ENCODE measurements at places on chromosomes 1 and 21. TPM values are rescaled to one million over a fixed set of nuclear protein-coding genes. Genes with fewer than 3 reads are reported as not detected.
A peak's percentile ranks its signal among the peaks of the same experiment; 100 is the strongest.

- DNase-seq, result no peak
Measured at GRCh38 chr1:196910215-196910614, 22.4 kb downstream of the CFHR4 start.

- DNase-seq, result no peak
Measured at GRCh38 chr1:230431527-230431926, 5.4 kb upstream of the PGBD5 start.

- DNase-seq, result no peak
Measured at GRCh38 chr1:174841747-174842146, 158.0 kb upstream of the CACYBP start.

CD2 gene
- total RNA-seq, result 0.41 TPM

DNA sequence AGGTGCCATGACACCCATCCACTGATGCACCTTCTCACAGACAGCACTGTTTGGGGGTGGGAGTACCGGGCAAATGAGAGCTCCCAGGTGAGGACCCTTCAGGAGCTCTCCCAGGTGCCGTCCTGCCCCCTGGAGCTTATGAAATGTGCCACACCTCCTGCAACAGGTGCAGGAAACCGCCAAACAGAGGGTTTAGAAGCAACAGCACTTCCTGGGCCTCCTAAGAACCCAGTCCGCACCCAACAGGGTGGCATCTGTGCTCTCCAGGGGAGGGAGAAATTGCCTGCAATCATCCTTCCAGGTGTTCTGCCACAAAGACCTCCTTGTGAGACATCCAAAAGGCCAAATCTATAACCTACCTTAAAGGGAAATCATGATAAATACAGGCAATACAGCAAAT lies 87.7 kb upstream of the ATP1B1 start:
- DNase-seq, result no peak

GRCh38 chr1:206000641-206001339 lies 2.4 kb downstream of the RAB7B start:
- DNase-seq, result no peak

- DNase-seq, result no peak
Measured at GRCh38 chr1:237416924-237417655, 375.1 kb downstream of the RYR2 start.

DNA sequence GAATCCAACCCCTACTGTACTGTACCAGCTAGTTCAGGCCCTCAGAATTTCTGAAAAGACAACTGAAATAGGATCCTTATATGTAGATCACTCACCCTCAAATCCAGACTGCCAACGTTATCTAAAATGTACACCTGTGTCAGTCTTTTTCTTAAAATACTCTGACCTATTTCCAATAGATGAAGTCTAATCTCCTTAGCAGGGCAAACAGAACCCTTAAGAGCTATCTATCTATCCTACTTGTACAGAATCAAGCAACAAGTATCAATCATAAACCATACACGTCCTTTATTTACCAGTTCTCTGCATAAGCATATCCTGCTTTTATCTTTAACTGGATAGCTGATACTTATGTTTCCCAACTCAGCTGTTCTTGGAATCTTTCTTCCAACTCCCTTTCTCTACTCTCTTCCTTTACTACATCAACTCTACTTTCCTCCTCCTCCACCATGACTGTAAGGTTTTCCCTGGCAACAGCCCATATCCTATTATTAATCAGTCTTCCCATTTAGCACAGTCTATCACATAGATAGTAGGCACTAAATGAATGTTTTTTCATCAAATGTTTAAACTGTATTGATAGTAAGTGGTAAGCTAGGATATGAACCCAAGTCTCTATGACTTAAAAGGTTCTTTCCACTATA lies 2.8 kb downstream of the LRIF1 start:
- no peak for DNase-seq

KLHDC8A gene
- total RNA-seq, result 1.4 TPM

DNA sequence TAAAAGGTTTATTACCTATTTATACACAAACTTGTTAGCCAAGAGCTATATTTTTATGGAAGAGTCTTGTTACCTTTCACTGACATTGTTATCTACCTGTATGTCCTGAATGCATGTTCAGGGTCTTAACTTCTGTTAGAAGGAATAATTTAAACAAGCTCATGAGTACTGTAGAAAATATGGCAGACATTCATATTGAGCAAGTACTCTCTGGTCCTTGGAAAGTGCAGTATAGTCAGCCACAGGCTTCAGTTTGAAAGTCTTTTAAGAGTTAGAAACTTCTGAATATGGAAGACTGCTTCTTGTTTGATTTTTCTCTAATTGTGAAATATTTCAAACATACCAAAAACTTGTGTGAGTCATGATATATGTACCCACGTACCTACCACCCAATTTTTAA lies 16.6 kb downstream of the DIP2A start:
- DNase-seq, result no peak

TMPRSS15 gene
- not detected for total RNA-seq

GRCh38 chr1:43824795-43825194 lies 108.8 kb upstream of the ARTN start:
- no peak for DNase-seq

GRCh38 chr21:31173881-31174555 lies 135.7 kb upstream of the KRTAP19-8 start:
- no peak for DNase-seq

GRCh38 chr21:17988102-17988437 lies 168.9 kb upstream of the C21orf91 start:
- no peak for DNase-seq

SLC25A34 gene
- 1.5 TPM for total RNA-seq

- no peak for DNase-seq
Measured at GRCh38 chr1:77407738-77408375, 126.0 kb downstream of the AK5 start.

DNA sequence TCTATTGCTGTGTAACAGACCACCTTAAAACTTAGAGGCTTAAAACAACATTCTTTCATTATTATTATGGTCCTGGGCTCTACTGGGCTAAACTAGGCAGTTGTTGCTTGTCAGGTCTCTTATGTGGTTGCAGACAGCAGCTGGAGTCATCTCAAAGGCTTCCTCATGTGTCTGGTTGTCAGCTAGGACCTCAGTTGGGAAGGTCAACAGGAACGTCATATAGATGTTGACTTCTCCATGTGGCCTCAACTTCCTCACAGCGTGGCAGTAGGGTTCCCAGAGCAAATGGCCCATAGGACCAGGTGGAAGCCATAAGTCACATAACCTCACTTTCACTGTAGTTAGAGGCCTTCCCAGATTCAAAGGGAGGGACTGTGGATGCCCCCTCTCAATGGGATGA lies 15.4 kb upstream of the MEF2D start:
- no peak for DNase-seq

FAM151A gene
- not detected for total RNA-seq

- no peak for DNase-seq
Measured at GRCh38 chr1:1603671-1604373, 3.9 kb upstream of the FNDC10 start.

MAP10 gene
- total RNA-seq, result 3.3 TPM

DNAJC16 gene
- total RNA-seq, result 20.5 TPM

- no peak for DNase-seq
Measured at GRCh38 chr21:35850029-35850428, 210.3 kb downstream of the SETD4 start.

DNA sequence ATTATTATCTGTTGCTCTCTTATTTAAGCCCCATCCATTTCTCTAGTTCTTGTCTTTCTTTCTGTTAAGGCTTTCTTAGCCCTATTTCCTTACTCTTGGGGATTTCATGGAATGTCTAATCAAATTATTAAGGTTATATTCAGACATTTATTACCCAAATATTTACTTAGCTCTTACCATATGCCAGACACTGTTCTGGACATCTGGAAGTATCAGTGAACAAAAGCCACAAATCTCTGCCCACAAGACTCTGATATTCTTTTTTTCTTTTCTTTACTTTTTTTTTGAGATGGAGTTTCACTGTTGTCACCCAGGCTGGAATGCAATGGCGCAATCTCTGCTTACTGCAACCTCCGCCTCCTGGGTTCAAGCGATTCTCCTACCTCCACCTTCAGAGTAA lies 74.3 kb upstream of the NBL1 start:
- no peak for DNase-seq

GRCh38 chr1:114164840-114165543 lies 11.3 kb upstream of the SYT6 start:
- no peak for DNase-seq

DNA sequence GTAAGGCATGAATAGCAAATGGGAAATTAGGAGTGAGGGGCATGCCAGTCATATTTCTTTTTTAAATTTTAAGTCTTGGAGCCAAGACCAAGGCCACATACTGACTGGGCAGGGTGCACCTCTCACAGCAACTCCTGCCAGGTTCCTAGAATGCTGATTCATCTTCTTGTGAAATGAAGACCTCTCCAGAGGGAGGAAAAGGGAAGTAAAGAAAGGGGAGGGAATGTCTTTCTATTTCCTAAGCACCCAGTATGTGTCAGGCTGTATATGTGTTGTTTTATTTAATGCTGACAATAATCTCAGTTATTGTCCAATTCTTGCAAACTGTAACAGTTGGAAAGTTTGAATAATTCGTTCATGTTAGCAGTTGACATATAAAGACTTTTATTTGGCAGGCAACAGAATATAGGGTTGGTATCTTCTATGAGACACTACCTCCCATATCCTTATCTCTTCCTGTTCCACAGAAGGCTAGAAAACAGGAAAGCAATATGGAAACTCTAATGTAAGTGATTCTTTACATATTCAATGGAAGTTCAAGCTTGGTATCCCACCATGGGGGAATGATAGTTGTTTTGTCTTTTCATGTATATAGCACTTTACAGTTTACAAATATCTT lies 259.1 kb upstream of the USP24 start:
- no peak for DNase-seq

DNA sequence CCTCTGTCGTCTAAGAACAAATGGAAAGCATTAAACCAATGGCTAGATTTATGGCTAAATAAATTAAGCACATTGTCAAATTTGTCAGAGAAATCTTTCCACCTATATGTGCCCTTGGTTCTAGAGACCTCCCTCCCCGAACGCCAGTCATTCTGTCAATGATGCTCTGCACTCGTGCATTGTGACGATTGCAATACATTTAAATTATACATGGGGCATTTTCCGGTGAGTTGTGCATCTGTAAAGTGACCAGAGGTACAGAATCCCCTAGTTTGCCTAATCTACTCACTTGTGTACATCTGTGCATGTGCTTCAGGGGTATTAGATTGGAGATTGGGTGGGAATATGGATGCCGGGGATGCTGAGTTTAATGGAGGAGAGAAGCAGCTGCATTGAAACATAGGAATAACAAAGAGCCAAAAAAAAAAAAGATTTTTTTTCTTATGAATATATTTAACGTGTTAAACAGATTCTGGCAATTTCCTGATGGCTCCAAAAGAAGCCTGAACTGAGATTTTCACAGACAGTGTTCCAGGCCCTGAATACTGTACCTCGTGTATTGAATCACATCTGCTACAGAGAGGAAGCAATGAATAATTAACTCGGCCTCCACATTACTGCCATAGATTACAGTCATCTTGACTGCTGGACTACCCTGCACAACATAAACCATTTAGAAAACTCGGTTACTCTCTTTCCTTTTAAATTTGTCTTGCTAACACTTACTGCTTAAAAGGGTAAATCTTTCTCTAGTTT lies 149.0 kb upstream of the C1orf87 start:
- no peak for DNase-seq

DNA sequence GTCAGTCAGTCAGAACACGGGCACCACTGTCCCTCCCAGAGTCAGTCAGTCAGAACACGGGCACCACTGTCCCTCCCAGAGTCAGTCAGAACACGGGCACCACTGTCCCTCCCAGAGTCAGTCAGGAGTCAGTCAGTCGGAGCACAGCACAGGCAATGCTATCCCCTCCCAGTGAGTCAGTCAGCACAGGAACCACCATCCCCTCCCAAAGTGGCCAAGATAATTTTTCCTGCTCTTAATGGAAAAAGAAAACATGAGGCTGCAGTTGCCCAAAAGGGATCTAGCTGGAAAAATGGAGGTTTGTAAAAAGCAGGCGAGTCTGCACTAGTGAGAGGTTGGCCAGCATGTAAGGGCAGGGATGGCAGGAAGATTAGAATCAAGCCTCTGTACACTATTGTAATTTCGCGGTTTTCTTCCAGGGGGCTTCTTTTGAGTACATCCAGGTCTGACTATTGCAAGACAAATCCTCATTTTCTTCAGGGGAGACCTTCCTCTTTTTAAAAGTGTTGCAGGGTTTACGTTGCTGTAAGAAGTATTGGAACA lies 213.8 kb downstream of the SIPA1L2 start:
- DNase-seq, result no peak

GRCh38 chr1:64568171-64568450 lies 98.2 kb downstream of the CACHD1 start:
- no peak for DNase-seq

CCDC30 gene
- total RNA-seq, result 3.3 TPM

GRCh38 chr1:6646499-6647148 lies 22.0 kb downstream of the THAP3 start:
- DNase-seq, result no peak

GRCh38 chr1:5992814-5993555 lies 760 bp upstream of the NPHP4 start:
- DNase-seq, result no peak

DNA sequence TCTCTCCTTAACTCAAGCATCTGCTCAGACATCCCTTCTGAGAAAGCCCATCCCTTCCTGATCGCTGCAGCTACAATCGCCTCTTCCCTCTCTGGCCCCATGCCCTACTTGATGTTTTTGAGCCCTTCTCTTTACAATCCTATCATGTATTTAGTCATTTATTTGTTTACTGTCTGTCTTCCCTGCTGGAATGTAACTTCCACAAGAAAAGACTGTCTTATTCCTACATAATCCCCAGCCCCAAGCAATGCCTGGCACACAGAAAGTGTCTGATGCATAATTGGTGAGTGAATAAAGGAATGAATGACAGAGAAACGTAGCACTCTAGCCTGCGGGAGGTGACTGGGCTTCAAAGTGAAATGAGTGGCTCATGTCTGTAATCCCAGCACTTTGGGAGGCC lies 25.4 kb downstream of the ECE1 start:
- DNase-seq, result no peak

ANKRD65 gene
- total RNA-seq, result 10.0 TPM

- no peak for DNase-seq
Measured at GRCh38 chr1:2053784-2054376, 3.7 kb downstream of the PRKCZ start.

DNA sequence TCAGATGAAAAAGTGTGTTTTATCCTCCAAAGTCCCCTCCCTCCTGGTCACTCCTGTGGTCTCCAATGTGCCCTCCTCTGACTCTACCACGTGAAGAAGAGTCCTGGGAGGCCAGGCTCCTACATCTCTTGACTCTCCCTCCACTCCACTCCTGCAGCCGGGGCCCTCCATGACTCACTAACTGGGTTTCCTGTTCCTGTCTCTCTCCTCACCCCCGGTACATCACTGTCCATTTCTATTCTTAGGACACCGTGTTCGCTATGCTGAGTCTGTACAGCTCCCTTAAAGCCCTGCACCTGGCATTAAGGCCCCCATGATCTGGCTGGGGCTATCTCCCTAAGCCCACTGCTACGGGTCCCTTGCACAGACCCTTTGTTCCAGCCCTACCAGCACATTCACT lies 93.4 kb downstream of the BCAR3 start:
- DNase-seq, result peak; percentile 9

GRCh38 chr1:187465441-187465840 lies 636.7 kb downstream of the PLA2G4A start:
- no peak for DNase-seq

- no peak for DNase-seq
Measured at GRCh38 chr1:231035799-231036198, 4.3 kb downstream of the FAM89A start.

CD1D gene
- total RNA-seq, result 2.1 TPM

SPRR3 gene
- total RNA-seq, result not detected

- DNase-seq, result no peak
Measured at GRCh38 chr1:97999320-97999719, 78.5 kb upstream of the DPYD start.

GRCh38 chr21:36155603-36156338 lies 853 bp upstream of the DOP1B start:
- DNase-seq, result peak; percentile 69

GRCh38 chr1:9589144-9589718 lies 520 bp downstream of the TMEM201 start:
- no peak for DNase-seq

HTR6 gene
- total RNA-seq, result not detected
